ENCODE measurements at places on chromosomes 3 and 15.

DNA sequence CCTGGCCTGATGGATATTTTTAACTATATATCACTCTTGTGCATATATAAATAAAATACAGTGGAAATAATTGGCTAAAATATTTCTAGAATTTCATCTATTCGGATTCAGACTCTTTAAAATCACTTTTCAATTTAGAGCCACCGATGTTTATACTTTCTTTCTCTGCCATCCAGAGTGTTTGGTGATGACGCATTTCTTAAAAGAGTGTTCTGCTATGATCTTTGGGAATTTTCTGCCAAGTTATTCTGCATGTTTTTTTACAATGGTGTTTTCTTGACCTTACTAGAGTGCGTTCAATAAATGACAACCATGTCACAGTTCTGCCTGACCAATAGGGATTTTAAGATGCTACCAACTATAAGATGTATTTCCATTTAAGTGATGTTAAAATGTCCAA is 30.2 kb downstream of the PPP2R3A start:
- no peak for DNase-seq

- no peak for DNase-seq
These were observed 14.6 kb downstream of the IP6K2 start for GRCh38 chr3:48702320-48702920.

DNA sequence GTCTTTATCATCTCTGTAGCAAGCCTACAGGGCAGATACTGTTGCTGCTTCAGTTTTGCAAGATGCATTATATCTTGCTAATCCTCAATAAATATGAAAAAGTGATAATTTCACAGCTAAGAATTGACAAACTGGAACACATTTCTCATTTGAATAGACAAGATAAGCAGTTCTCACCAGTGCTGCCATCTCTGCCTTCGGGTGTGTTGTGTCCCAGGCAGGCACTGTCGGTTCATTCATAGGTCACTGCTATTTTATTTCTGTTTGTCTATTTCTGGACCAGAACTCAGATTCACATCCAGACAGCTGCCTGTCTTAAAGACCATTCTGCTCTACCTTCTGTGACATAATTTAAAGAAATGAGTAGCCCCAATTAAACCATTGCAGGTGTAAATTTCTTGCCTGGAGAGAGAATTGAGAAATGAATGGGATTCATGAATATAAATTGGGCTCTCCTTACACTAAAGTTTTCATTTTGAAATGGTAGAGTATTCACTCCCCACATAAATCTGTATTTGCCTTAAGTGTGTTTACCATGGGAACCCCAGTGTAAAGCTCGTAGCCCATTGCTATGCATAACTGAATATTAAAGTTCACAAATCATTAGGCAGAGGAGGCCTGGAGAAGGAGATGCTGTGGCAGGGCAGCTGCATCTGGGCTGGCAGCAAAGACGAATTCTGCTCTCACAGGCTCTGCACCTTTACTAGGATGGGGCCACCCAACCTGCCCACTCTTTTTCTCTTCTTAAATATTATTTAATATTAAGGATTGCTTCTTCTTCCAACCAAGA is 149.9 kb downstream of the ARPP21 start:
- no peak for DNase-seq

DNA sequence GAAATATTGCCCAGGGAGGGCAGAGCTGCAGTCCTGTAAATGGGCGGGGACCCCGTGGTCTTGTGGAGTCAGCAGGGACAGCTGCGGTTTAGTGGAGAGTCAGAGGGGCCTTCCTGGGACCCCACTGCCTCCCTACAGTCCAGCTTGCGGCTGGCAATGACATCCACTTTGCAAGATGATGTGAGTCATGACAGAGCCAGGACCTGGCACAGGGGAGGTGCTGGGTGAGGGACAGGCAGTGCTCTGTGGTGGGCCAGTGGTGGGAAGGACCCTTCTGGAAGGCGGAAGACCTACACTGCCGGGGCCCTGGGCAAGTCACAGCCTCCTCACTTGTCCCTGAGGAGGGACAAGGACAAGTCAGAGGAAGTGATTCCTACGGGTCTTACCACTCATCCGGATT is 17.8 kb downstream of the APBA2 start:
- DNase-seq, result no peak

DNA sequence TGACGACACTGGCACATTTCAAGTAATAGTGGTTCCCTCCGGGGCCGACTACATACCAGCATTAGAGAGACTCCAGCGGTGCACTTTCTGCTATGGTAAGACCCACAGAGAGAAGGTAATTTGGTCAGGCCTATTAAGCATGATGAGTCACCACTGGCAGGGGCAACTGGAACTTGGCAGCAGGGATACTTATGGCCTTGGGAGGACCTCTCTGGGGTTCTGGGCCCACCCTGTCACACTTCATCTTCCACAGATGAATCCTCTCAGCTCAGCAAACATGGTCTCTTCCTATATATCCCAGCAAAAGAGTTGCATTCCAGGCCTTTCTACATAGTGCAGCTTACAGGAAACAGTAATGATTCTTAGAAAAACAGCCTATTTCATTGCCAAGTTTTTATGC is 88.0 kb downstream of the PIK3R4 start:
- DNase-seq, result no peak

DNA sequence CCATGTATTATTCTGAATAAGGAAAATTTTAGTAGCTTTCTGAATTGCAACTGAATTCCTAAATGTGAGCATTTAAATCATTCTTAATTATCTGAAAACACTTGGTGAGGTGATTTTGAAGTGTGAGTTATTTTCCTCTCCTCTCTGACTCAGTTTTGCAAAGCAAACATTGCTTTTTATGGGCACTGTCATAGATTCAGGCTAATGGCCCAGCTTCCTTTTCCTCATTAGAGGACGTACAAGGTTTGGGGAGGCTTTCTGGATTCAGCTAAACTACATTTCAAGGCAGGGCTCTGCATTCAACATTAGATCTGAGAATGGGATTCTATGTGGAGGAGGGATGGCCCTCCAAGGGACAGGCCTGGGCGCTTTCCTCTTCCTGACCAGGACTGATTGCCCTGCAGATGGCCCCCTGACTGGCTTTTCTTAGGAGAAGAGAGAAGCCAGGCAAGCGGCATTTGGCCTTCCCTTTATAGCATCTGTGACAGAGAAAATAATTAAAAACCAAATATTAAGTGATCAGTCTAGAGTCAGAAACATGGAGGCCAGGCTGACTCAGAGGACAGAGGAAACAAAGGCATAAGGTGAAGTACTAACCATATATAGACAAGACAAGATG is 53.0 kb upstream of the STXBP5L start:
- no peak for DNase-seq

GRCh38 chr3:17979911-17980310 is 237.5 kb upstream of the TBC1D5 start:
- no peak for DNase-seq

DNA sequence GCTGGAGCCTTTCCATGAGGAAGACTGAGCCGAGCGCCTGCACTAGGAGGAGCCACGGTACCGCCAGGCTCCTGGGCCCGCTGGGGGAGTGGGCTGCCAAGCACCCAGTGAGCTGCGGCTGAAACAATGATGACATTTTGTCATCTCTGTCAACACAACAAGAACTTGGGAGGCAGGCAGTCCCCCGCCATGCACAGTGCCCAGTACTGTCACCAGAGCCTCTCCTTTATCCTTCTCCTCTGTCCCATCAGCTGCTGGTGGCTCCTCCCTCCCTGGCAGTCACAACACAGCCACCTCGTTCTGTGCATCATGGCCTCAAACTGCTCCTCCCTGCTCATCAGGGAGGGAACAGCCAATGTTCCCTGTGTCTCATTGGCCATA is 34.0 kb upstream of the PCSK6 start:
- DNase-seq, result no peak

DNA sequence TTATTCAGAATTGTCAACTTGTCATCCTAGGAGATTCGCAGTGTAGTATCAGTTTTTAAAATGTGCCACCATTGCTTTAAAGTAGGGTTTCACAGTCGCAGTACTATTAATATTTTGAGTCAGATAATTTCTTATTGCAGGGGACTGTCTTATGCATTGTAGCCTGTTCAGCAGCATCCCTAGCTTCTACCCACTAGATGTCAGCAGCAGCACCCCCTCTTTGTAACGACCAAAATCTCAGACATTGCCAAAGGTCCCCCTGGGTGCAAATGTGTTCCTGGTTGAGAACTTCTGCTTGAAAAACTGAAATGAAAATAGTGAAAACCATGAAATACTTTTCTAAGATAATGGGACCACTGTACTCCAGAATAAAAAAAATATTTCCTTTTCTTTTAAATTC is 474.8 kb downstream of the CNTN3 start:
- no peak for DNase-seq

- DNase-seq, result no peak
These were observed 99.6 kb downstream of the VPS8 start for GRCh38 chr3:184911570-184911969.

- no peak for DNase-seq
These were observed 178.2 kb upstream of the LPP start for GRCh38 chr3:187975561-187976364.

DNA sequence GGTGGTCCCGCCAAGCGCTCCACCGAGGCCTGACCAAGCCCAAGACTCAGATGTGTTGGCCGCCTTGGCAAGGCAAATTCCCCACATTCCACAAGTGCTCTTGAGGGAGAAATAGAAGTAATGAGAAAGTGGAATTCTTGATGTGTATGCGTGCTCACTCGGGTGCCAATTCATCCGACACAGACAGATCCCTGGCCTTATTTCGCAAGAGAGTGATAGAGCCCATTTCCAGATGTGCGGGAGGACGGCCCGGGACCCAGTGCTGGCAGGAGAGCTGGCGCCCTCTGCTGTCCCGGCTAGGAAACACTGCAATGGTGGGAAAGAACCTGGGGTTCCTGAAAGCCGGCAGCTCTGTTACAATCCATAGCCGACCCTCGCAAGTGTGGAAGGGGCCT is 76.0 kb downstream of the HMG20A start:
- peak; percentile 45 for DNase-seq

DNA sequence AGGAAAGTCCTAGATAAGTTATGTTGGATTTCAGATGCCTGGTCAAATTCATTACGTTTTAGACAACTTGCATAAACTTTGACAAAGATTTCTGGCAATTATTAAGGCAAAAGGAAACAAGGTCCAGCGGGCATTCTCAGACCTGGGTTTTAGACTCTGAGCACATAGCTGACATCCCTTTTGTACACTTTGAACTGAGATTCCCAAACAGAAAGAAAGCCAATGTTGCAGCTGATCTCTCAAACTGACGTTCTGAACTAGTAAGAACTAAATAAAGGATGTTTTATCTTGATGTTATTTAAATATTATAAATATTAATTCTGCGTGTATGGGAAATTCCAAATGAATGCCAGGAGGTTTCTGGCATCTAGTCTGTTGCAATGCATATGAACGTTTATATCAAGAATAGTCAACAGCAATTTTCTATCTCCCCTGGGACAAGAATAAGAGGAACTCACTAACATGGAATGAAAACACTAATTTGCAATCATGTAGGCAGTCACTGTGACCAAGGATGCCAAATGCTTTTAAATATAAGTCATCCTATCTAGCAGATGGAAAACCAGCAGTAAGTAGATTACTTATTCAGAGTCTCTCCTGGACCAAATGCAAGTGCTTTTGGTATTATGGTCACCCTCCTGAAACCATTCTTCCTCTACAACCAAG is 202.1 kb downstream of the GREM1 start:
- no peak for DNase-seq

- no peak for DNase-seq
These were observed 340.3 kb downstream of the FOXP1 start for GRCh38 chr3:71243229-71243628.

DNA sequence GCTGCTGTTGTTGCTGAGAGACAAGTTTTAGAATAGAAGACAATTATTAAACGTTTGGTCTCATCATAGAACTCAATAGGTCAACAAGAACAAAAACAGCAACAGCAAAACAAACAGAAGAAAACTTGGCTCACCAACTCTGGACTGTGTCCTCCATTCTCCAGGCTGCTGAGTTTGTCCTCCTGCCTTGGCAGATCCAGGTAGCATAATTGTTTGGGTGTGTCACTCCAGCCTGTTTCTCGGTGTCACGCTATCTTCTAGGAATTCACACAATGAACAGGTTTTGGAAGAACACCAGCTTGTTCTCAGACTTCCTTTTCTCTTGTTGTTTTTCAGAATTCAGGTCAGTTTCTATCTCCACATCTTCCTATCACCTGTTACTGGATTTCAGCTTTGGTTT is 34.7 kb downstream of the ARRDC4 start:
- DNase-seq, result no peak

DNA sequence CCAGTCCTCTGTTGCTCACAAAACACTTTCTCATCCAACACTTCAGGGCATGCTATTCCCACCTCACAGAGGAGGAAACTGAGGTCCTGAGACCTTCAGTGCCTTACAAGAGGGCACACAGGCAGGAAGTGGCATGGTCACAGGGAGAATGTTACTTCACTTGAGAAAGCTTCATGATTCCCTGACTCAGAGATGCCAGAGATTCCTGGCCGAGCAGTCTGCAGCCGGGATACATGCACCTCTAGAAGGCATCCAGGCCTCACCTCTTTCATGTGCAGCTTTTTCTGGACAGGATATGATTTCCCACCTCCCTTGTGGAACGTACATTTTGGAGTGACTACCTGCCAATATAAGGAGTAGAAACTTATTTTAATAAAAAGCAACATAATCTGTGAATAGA is 2.8 kb upstream of the SST start:
- DNase-seq, result no peak

GRCh38 chr15:62094388-62094787 is 27.6 kb downstream of the C2CD4A start:
- no peak for DNase-seq

GRCh38 chr3:41167722-41168497 is 31.4 kb upstream of the CTNNB1 start:
- no peak for DNase-seq

DNA sequence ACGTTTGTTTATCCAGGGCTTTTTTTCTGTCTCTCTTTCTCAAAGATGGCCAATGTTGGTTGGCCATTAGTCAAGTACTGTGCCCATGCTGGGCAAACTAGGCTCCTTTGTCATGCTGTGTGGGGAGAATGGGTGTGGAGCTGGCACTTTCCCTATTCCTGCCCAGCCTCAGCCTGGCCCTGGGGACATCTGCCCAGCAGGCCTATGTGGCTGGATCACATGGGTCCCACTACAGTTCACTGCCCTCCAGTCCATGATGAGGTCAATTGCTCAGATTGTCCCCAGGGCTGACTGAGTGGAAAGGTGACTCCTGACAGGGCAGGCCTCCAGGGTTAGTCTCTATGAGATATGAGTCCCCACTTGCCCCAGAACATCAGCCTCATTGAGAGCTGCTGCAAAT is 54.4 kb upstream of the HERC1 start:
- no peak for DNase-seq

- no peak for DNase-seq
These were observed 6.2 kb downstream of the SLC25A26 start for GRCh38 chr3:66227051-66227450.

DNA sequence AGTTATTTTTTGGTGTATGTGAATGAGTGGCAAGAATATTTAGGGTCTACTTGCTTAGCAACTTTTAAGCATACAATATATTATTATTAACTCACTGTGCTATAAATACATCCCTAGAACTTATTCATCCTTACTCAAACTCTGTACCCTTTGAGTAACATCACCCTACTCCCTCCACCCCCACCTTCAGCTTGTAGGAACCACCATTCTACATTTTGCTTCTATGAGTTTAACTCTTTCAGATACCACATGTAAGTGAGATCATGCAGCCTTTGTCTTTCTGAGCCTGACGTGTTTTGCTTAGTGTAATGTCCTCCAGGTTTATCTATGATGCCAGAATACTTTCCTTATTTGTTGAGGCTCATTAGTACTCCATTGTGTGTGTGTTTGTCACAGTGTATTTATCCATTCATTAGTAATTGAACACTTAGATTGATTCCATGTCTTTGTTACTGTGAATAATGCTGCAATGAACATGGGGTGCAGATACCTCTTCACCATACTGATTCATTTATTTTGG is 526.9 kb downstream of the PYDC2 start:
- no peak for DNase-seq

- no peak for DNase-seq
These were observed 274.9 kb upstream of the DCBLD2 start for GRCh38 chr3:99176169-99176964.
